ENCODE measurements at places on chromosomes 5 and 9.

DNA sequence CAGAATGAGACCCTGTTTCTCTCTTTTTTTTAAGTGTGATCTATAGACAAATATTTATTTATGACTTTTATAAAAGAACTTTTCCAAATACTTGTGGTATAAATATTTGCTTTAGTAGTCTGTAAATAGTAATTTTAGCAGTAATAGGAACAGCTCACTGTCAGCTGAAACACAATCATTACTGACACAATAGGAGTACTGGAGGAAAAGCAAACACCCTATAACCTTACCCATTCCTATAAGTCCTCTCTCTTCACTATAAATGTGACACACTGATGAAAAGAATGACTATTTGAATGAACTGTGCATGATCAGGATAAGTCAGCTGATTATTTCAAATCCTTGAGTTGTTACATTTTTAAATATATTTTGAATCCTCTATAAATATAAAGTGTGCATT lies 72.4 kb downstream of the CDH12 start:
- no peak for DNase-seq

GRCh38 chr5:142386137-142387023 lies 61.6 kb upstream of the SPRY4 start:
- DNase-seq: no peak

GRCh38 chr5:568809-569208 lies 43.3 kb upstream of the CEP72 start:
- DNase-seq: no peak

GRCh38 chr9:93684161-93684765 lies 107.9 kb downstream of the PHF2 start:
- no peak for DNase-seq

- no peak for DNase-seq
Observed at GRCh38 chr5:91271999-91272398, 111.1 kb downstream of the ARRDC3 start.

DNA sequence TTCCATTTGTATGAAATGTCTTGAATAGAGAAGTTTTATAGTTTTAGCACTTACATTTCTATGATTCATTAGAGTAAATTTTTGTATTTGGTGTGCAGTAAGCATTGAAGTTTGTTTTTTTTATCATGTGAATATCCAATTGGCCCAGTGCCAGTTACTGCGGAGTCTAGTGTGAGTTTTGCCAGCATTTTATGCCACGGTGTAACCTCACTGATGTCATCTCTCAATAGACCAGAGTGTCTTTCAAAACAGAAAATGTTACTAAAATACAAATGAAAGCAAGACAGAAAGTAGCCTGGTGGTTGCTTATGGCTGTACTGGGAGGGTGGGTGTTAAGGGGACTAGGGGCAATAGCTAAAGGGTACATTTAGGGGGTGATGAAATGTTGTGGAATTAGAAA lies 62.8 kb downstream of the IPPK start:
- DNase-seq: no peak

GRCh38 chr5:130213607-130214006 lies 309.3 kb downstream of the CHSY3 start:
- DNase-seq: no peak

DNA sequence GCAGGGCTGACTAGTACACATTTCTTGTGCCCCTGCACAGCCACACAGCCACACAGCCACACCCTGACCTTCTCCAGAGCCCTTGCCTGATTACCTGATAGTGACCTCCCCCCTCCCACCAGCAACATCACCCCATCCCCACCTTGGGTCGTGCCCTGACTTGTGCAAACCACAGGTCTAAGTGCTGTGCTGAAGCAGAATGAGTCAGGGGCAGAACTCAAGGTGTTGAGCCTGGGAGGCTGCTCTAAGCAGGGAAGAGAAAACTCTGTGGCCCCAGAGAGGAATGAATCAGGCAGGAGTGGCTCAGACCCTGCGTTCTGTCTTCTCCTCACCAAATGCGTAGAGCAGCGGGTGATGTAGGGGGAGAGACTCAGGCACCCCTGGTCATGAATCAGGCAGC lies 24.3 kb upstream of the FAT2 start:
- no peak for DNase-seq

DNA sequence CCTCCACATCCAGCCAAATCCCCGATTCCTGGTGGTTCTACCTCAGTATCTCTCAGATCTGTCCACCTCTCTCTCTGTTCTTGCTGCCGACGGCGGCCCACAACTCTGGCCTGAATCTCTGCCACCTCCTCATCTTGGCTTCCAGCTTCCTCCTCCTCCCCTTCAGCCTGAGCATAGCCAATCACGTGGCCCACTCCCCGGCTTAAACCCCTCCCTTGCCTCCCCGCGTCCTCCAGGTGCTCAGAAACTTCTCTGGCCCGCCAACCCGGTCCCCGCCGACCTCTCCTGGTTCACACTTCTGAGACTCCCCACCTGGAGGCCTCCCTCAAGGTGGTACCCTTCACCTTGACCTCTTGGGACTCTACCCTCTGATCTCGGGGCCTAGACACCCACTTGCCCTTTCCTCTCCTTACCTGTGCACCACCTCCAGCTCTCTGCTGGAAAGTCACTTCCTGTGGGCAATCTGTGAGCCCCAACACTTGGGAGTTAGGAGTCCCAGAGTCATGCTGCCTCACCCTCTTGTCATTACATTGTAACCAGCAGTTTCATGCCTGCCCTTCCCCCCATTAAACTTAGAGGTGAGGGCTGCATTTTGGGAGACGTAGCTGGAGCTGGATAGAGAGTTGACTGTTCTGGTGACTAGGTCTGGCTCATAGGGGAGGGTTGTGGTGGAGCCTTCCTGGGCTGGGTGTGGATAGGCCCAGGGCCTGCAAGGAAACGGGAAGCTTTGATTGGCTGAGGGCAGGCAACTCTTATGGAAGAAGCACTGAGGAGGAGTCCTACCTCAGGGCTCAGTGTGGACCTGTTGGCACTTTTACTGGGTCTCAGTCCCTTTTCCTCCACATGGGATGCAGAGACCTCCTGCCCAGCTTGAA lies 4.5 kb upstream of the SET start:
- peak; percentile 55 for DNase-seq

- peak; percentile 31 for DNase-seq
Observed at GRCh38 chr5:115544043-115544435, 536 bp downstream of the FEM1C start.

GRCh38 chr5:37871023-37871815 lies 31.4 kb upstream of the GDNF start:
- DNase-seq: no peak

DNA sequence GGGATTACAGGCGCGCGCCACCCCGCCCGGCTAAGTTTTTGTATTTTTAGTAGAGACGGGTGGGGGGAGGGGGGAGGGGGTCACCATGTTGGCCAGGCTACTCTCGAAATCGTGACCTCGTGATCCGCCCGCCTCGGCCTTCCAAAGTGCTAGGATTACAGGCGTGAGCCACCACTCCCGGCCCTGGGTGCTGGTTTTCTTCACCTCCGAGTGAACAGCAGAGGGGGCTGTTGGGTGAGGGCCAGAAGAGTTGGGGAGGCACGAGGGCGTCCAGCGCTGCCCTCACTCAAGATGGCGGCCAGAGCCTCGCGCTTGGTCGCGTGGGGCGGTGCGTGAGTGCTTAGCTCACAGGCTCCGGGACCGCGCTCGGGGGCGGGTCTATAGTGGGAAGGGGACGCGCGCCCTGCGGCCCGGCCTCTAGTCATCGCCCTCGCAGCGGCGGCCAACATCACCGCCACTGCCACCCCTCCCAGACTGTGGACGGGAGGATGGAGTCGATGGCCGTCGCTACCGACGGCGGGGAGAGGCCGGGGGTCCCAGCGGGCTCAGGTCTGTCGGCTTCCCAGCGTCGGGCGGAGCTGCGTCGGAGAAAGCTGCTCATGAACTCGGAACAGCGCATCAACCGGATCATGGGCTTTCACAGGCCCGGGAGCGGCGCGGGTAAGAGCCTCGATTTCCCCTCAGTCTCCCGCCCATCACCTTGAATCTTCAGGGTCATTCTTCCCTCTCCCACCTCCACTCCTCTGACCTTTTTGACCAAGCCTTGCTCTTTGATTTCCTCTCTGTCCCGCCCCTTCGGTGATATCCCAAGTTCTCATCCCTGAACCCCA lies at the start of gene CAMLG:
CAMLG (plus strand) TSS at position 416 of the 830 bp plus-strand sequence; CDS start at position 489, 73 bp downstream.
- DNase-seq: peak; percentile 95

GRCh38 chr5:173303878-173304590 lies 24.2 kb downstream of the STC2 start:
- no peak for DNase-seq

GRCh38 chr9:112232233-112232632 lies 57.1 kb upstream of the SUSD1 start:
- DNase-seq: no peak

DNA sequence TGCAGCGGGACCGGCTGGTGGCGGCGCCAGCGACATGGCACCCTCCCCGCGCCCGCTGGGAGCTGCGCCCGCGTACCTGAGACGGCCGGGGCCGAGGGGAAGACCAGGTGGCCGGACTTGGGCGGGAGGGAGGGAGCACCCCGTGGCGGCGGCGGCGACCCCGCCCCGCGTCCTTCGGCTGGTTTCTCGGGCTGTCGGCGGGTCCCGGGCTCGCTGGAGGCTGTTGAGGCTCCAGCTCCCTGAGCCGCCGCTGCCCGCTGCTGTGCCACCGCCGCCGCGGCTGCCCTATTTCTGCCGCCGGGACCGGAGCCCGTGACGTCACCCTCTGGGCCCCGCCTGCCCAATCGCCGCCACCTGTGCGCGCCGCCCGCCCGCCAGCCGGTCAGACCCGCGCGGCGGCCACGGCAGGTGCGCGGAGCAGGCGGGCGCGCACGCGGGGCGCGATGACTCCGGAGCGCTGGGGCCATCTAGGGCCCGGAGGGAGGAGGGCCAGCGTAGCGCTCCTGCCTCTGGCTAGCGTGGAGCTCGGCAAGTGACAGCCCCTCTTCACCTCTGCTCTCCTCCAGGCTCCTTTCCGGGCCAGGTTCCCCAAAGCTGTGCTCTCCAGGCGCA lies at the start of gene FSTL4:
FSTL4 (minus strand) TSS at position 293 of the 612 bp plus-strand sequence.
- DNase-seq: peak; percentile 37

- no peak for DNase-seq
Observed at GRCh38 chr5:132206782-132207181, 20.9 kb downstream of the P4HA2 start.

- DNase-seq: no peak
Observed at GRCh38 chr9:78118742-78119473, 87.3 kb upstream of the GNAQ start.

DNA sequence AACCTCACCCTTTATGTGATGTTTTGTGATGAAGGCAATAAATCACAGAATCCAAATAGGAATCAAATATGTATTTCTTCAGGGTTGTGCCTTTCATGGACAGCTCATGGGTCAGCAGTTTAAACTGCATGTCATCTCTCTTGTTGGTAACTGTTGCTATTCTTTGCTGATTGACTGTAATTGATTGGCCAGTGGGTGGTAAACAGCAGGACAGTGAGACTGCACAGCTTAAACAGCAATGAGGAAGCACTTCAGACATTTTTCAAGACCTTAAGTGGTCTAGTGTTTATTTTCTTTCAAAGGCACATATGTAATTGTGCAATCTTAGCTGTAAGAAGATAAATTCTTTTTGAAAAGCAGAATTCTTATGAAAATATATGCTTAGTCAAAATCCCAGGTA lies 260.5 kb downstream of the COX7C start:
- DNase-seq: no peak

DNA sequence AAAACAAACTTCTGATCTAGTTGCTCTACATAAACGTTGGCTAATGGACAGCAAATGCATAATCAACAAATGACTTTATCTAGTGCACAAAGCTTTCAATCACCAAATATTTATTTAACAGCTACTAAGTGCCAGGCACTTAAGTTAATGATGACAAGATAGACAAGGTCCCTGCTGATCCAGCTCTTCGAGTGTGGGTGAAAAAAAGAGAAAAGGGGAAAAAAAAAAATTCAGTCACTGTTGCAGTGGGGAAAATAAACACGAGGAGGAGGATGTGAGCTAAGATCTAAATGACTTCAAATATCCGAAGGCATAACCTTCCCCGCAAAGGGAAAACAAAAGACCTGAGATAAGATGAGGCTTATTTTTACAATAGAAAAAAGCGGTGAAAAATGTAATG lies 9.6 kb downstream of the PSIP1 start:
- no peak for DNase-seq

DNA sequence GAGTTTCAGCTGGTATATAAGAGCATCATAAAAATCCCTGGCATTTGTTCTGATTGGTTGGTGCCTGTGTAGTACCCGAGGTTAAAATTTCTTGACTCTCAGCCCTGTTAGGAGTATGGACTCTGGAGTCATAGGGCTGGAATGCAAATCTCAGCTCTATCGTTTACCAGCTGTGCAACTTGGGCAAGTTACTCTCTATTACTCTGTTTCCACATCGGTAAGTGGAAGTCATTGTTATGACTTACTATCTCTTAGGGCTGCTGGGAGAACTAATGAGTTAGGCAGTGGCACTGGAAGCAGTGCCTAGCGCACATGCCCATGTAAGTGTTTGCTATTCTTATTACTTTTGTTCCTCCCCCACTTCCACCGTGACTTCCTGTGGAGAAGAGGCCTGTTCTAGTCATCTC lies 141.6 kb downstream of the BOD1 start:
- DNase-seq: no peak

DNA sequence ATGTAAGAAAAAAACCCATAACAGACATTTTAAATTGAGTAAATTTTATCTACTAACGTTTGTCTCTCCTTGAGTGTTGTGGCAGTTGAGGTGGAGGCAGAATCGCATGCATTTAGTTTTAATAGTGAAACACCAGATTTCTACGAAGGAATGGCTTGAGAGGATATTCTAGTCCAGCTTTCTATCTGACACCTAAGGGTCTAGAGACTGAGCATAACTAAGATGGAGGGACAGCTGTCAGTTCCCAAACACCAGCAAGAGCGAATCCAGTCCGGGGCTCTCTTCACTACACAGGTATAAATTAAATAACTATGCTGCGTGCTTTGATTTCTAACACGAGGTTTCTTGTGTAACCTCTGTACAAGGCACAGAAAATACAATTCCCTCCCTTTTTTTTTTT lies 1.4 kb downstream of the NCBP1 start:
- DNase-seq: no peak

GRCh38 chr9:26551451-26551850 lies 341.2 kb downstream of the CAAP1 start:
- no peak for DNase-seq

DNA sequence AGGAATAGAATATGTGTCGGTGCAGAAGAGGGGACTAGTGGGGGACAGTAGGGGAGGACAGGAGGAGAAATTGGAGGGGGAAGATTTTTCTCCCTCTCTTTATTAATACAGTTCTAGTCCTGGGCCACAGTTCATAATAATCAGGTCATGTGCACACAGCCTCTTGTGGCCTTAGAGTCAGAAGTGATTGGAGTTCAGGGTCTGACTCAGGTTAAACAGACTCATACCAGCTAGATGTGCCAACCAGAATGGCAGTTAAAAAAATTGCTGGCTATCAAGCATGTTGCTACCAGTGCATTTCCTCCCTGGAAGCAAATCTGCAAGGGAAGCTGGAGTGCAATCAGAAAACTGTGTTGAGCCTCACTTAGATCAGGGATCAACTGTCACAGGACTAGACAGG lies 132.7 kb upstream of the MAP1B start:
- DNase-seq: no peak

DNA sequence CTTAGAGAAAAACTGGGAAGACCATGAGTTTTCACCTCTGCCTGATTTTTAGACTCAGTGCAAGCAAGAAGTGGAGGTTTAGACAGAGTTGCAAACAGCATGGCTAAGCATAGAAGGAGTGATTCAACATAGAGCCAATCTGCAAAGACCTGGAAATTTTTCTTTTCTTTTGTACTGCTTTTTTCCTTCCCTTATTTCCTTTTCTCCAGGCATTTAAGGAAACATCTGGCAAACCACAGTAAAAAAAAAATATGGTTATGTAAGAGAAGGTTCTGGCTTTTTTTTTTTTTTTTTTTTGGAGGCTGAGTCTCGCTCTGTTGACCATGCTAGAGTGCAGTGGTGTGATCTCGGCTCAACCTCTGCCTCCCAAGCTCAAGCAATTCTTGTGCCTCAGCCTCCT lies 16.6 kb upstream of the DCAF12 start:
- DNase-seq: no peak

- DNase-seq: no peak
Observed at GRCh38 chr5:74586856-74587255, 53.7 kb downstream of the ENC1 start.

Data from stimulated activated CD4-positive, alpha-beta T cell treated with anti-CD3 and anti-CD28 coated beads, Interleukin-1b, Interleukin-23, amount 100 ng/mL, for 4 hours (primary cell).